Stimulated activated CD4-positive, alpha-beta T cell treated with anti-CD3 and anti-CD28 coated beads, Interleukin-15, amount 100 ng/mL, for 48 hours (primary cell): ENCODE measurements at places on chromosomes 4 and X.
A peak's percentile ranks its signal among the peaks of the same experiment; 100 is the strongest.

DNA sequence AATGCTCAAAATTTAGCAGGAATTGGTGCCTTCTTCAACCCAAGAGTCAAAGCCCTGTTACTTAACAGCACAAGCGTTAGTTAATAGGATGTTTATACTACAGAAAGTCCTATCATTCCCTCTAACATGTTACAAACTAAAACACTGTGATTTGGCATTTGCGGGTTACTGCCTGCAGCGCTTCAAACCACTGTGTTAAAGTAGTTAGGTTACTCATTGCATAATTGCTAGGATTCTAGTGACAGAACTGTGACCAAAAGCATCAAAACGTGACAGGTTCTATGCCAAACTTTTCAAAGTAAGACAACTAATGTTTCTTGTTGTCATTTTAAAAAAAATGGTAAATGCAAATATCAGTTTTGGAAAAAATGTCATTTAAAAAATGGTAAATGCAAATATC lies 442.8 kb upstream of the ZFP42 start:
- no peak for DNase-seq

GRCh38 chrX:1391370-1391706 lies 575 bp downstream of the SLC25A6 start:
- DNase-seq = no peak

DNA sequence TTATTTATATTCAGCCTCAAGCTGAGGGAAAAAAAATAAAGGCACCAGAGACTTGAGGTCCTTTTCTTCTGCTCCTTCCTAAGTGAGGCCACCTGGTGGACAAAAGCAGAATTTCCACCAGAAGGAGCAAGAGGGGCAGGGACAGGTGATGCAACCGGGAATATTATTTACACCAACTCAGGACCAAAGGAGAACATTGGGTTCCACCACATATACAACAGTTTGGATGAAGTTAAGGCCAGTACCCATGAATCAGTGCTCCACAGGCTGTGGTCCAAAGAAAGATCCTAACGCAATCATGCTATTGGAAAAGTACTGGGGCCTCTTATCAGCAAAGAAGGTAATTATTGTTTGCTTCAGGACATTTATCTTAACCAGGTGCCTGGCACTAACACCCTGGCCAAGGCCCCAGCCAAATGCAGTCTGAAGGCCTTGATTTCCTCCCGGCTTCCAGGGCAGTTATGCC lies 57.4 kb downstream of the TSC22D3 start:
- DNase-seq = peak; percentile 75

DNA sequence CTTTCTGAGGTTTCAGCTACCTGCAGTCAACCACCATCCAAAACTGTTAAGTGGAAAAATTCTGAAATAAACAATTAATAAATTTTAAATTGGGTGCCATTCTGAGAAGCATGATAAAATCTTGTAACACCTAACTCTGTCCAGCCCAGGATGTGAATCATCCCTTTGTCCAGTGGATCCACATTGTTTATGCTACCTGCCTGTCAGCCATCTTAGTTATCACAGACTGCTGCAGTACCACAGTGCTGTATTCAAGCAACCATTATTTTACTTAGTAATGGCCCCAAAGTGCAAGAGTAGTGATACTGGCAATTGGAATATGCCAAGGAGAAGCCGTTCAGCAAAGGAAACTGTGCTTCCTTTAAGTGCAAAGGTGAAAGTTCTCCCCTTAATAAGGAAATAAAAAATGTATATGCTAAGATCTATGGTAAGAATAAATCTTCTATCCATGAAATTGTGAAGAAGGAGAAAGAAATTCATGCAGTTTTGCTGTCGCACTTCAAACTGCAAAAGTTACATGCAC lies 20.6 kb downstream of the CAMK2D start:
- DNase-seq = no peak

- DNase-seq = no peak
These were observed 62.6 kb upstream of the ALB start for GRCh38 chr4:73341454-73341853.
